Kidney capillary endothelial cell (primary cell): ENCODE measurements at places on chromosomes 1 and 21.

DNA sequence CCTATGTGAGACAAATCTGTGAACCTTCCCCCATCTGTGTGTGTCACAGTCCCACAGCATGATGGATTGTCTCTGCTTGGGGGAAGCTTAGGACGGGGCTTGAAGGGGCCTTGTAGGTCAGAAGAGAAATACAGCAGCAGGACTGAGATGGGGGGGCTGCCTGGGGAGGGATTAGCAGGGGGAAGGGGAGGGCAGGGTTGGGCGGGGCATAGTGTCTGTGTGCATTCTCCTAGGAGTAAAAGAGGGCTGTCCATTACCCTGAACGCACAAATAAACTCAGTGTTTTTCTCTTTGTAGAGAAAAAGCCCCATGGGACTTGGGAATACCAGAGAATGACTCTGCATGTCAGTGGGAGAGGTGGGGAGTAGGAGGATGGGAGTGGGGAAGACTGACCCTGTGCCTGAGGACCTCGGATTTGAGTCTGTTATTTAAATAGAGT is 16.4 kb downstream of the RNF220 start:
- DNase-seq = no peak

- DNase-seq = no peak
Observed at GRCh38 chr1:36350659-36351226, 27.3 kb upstream of the EVA1B start.

- no peak for DNase-seq
Observed at GRCh38 chr1:40161888-40162397, 756 bp downstream of the RLF start.

DNA sequence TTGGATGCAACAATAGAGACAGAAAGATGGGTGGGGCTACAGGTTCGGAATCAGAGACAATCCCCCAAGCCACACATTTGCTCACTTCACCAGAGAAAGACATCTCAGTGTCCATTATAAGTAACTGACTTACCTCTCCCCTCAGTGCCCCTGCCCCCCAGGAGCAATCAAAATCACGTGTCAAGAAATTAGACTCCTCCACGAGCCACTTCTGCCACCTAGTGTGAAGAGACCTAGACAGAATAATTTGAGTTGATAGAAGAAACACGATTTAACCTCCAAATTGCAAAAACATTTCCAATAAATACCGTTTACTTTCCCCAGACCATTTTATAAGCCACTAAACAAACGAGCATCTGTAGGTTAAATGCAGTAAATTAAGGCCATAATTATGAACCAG is 123.2 kb downstream of the SLC30A10 start:
- no peak for DNase-seq

GRCh38 chr21:44896561-44897286 is 23.2 kb upstream of the PTTG1IP start:
- no peak for DNase-seq

- no peak for DNase-seq
Observed at GRCh38 chr1:185517808-185518419, 200.9 kb upstream of the IVNS1ABP start.

GRCh38 chr1:233281711-233282581 is 13.6 kb downstream of the PCNX2 start:
- DNase-seq = no peak

DNA sequence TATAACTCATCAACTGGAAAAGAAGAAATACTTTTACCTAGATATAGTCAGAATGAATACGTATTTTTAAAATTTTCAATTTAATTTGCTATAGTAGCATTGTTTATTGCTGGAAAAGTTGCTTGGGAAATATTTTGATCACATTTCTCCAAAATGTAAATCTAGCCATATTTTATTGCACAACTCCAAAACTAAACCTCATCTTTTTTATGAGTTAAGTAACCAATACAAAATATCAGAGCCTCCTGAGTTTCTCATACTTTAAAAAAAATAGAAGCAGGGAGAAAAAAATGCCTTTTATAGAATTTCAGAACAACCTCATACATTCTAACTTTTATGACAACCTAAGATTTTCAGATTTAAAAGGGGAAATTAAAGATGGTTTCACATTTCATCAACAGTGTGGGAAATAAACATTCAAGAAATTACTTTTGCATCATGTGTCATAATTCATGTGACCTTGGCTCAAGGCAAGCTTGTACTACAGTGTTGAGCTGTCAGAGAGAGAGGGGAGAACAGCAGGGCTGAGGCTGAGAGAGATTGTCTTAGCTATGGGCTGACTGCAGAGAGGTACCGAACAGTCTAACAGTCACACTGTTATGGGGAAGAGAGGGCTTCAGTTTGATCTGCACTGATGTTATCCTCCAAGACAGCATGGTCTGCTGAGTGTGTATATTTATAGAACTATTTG is 519.0 kb downstream of the LTN1 start:
- DNase-seq = no peak

GRCh38 chr21:39461419-39461818 is 9.6 kb downstream of the SH3BGR start:
- no peak for DNase-seq

DNA sequence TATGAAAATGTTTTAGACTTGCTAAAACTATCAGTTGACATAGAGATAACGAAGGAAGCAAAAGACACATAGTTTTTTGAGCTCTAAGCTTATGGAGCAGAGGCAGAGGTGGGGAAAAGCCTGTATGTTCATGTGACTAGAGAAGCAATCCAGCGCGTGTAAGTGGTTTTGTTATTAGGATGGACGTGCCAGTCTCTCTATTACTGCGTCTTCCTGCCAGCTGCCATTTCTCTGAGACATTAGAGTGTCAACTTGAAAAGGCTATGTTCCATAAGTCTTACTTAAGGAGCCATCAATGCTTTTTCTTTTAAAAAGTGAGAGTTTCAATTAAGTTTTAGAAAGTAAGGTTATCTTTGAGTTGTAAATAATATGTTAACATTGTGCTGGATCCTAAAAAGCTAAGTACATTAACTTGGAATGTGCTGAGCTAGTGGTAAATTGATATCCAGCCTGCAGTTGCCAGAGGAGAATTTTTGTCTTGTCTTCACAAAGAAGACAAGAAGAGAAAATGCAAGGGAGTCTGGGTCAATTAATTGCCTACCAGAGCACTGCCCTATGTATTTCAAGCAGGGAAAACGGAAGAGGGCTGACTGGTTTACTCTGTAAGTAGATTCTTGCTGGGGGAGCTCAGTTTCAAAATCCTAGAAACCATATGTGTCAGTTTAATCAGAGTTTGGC is 161.8 kb upstream of the B3GALT2 start:
- no peak for DNase-seq

- DNase-seq = no peak
Observed at GRCh38 chr1:159200769-159201168, 3.9 kb upstream of the ACKR1 start.

DNA sequence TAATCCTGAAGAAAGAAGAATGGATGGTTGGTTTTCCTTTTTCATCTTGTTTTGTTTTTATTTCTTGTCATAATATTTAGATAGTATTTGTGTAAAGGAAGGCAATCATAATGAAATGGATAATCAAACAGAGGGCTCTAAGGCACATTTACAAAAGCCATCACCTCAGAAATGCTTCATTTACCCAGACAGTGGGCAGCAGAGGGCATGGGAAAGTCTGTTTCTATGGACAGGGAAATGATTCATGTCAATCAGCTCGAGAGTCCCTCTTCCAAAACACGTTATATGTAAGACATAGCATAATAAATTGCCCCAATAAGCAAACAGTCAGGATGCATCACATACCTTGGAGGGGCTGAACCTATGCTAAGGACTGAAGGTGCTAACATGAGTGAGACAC is 426.1 kb downstream of the PLPP3 start:
- no peak for DNase-seq

- DNase-seq = no peak
Observed at GRCh38 chr1:218242171-218242570, 42.9 kb upstream of the RRP15 start.

DNA sequence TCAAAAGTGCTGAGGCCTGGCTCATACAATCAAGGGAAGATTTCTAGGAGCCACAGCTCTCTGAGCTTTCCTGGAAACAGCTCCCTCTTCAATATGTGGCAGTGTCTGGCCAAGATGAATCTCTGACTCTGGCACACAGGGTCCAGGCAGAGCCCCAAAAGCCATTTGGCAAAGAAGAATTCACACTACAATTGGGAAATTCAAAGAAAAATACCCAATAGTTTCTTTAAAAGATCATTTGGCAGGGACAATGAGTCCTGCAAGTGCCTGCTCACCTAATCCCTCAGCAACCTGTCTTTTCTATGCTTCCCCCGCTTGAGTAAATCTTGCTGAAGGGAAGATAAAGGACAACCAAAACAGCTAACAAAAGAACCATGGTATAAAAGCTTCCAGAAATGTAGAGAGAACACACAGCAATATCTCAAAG is 124.6 kb downstream of the TGFBR3 start:
- DNase-seq = no peak
